ENCODE measurements at places on chromosomes 4 and X.

DNA sequence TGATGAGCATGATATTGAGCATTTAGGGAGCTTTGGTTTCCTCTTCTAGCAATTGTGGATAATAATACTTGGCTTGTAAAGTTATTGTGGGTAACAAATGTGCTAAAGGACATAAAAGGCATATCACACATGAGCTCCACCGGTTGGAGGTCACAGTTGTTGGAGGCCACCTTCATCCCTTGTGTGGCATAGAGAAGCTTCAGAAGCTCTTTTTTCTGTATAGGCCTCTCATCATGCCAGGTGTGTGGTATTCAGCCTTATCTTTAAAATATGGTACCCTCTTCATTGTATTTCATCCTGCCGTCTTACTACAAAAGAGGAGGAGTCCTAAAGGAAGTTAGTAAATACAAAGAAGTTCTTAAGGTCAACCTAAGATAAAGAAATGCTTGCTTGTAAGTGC lies 66.4 kb downstream of the HMGB2 start:
- DNase-seq = no peak

DNA sequence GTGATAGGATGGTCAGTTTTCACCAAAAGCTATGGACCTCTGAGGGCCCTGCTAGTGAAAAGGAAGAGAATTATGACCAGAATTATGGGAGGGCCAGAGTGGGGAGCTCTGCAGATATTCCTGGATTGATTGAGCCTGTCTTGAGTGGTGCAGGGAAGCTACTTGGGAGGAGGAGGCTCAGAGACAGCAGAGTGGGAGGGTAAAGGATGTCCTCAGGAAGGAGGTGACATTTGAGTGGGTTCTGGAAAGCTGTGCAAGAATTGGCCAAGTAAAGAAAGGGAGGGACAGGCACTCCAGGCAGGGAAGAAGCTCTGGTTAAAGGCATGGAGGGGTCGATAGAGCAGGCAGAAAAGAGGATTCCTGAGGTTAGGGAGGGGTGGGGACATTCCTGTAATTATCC lies 24.1 kb downstream of the RNF4 start:
- DNase-seq = no peak

- DNase-seq = no peak
Observed at GRCh38 chr4:69470561-69470960, 25.1 kb downstream of the UGT2B4 start.

DNA sequence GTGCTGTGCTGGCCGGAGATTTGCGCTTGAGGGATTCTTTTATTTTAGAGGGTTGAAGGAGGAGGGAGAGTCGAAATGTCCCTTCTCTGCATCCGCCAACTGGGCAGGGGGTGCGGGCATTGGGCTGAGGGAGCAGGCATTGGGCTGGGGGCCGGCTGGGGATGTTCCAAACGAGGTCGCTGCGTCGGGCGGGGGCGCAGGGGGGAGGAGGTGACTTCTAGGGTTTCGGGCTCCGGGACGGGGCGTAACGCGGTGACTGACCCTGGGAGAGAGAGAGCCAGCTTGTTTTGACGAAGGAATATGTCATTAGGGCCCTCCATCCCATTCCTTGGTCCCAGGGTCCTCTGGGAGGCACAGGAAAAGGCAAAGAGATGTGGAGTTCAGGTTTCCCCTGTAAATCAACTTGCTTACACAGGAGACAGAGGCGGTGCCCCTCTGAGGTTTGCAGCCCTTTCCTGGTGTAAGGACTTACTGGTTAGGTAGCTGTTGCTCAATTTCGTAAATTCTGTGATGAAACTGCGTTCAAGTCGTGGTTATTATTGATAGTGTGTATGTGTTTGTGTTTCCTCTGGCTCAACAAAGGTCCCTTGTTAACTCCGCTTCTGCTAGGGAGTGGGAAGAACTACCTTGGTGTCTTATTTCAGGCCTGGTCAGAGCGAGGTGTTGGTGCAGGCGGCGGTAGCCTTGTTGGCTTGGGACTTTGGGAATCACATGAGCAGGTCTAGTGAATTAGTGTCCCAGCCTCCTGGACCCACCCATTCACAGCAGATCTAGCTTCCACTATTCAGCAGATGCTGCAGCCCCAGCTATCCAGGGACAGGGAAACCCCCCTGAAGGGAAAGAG lies 716 bp downstream of the FHIP1A start:
- DNase-seq = no peak

DNA sequence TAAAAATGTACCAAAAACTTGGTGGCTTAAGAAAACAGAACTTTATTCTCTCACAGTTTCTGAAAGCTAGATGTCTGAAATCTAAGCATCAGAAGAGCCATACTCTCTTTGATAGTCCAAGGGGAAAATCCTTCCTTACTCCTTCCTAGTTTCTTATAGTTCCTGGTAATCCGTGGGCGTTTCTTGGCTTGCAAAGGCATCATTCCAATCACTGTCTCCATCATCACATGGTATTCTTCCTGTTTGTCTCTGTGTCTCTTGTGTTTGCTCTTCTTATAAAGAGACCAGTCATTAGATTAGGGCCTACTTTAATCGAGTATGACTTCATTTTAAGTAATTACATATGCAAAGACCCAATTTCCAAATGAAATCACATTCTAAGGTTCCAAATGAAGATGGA lies 118.9 kb upstream of the FSTL5 start:
- DNase-seq = no peak

DNA sequence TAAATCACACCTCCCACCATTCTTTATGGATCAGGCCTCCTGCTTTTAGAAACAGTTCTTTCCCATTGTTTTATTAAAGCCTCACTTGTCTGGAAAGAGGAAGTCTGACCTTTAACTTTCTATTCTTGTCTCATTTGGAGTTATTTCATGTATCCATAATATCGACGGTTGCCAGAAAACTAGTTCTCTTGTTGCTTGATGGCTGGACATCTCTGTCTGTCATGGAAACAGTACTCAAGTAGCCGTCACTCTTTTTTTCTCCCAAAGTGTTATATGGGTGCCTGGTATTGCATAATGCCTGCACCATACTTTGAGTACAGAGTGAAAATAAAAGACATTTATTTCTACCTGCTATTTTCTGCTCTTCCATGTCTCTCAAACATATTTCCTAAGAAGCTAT lies 61.4 kb downstream of the PHEX start:
- no peak for DNase-seq

DNA sequence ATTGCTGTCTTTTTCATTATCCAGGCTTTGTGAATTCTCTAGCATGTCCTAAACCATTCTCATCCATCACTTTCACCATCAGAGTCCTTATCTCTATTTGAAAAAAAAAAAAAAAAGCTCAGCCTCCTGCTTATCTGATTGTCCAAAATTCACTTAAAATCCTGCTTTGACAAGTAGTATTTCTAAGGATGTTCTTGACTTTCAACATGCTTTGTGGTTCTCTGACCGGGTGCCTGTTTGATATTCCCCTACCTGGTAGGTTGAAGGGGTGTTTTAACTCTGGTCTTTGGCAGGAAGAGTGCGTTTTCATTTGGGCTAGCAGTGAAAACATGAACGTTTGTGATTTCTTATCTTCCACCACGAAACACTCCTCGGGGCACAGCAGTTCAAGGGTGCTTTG lies 17.3 kb upstream of the BBS12 start:
- DNase-seq = no peak

- no peak for DNase-seq
Observed at GRCh38 chr4:76539979-76540378, 105.0 kb downstream of the SHROOM3 start.

DNA sequence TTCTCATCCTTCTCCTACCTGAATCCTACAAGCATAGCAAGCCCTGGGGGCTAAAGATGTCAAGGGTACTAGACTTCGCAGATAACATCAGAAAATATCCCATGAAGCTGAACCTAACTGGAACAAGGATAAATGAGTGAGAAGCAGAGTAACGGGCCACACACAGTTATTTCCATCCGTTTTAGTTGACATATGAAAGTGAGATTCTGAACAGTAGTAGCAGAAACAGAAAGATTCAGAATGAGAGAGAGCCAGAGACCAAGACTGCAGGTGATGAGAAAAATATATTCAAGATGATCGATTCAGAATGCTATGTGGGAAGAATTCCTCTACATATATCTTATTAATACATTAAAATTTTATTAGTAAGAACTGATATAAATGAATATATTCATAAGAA lies 165.1 kb downstream of the TSPAN5 start:
- no peak for DNase-seq

- DNase-seq = peak; percentile 14
Observed at GRCh38 chrX:130539721-130540321, 138.0 kb downstream of the RBMX2 start.

- peak; percentile 76 for DNase-seq
Observed at GRCh38 chr4:76198411-76199237, 15.0 kb downstream of the SCARB2 start.

DNA sequence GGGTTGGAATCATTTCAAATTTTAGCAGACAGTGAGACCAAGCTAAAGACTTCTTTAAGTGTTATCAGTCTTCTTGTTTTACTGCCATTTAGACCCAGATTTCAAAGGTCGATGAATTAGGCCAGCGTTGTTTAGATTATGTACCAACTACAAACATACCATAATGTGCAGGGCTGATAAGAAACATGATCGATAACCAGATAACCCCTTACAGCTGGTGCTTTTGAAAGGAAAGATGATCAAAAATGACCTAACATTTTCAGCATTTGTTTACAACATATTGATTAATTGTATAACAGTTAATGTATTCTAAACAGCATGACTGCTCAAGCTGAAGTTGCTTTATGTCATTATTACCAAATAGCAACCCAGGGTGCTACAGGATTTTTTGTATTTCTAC lies 400.4 kb upstream of the FAM241A start:
- no peak for DNase-seq

GRCh38 chr4:94369046-94369445 lies 26.4 kb upstream of the HPGDS start:
- no peak for DNase-seq

GRCh38 chr4:96352051-96352517 lies 512.2 kb downstream of the PDHA2 start:
- DNase-seq = peak; percentile 4

GRCh38 chr4:85637778-85638177 lies 162.8 kb downstream of the ARHGAP24 start:
- no peak for DNase-seq

GRCh38 chr4:26731351-26732035 lies 129.1 kb upstream of the STIM2 start:
- DNase-seq = no peak

GRCh38 chr4:2570551-2571222 lies 34.2 kb downstream of the FAM193A start:
- no peak for DNase-seq

GRCh38 chr4:7529368-7530080 lies 94.8 kb upstream of the PSAPL1 start:
- DNase-seq = no peak

DNA sequence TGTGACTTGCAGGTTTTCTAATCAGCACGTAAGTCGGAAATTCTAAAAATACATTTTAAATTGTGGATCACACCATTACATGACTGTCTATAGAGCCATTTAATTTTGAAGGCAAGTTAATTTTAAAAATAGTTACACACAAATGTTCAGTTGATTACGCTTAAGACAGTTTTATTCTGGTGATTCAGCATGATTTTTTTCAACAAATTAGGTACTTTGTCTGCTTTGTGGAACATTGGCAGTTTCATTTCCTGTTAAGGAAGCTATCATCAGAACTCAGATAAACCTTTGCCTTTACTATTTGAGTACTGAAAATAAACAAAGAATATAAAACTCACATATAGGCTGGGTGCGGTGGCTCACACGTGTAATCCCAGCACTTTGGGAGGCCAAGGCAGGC lies 19.5 kb downstream of the SAT1 start:
- no peak for DNase-seq

DNA sequence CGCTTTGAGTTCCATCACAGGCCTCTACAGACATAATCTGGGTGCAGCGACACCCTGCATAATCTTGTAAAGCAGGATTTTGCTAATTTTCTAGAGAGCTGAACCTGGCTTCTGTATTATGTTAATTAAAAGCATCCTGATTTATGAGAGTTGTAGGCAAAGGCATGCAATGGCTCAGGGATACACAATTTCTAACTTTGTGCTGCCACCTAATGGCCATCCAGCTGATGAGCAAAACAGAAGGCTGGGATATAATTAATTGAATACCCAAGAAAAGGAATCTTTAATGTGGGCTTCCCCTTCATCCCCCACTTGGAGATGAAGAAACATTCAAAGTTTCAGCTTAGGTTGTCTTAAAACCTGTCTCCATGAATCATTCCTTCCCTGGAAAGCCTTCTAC lies 78.1 kb downstream of the BMP15 start:
- DNase-seq = peak; percentile 27

- DNase-seq = no peak
Observed at GRCh38 chrX:14963447-14964236, 90.4 kb downstream of the MOSPD2 start.

GRCh38 chr4:143406523-143406922 lies 69.8 kb downstream of the GAB1 start:
- DNase-seq = no peak

GRCh38 chrX:154396973-154397887 lies 947 bp upstream of the RPL10 start:
- DNase-seq = no peak

DNA sequence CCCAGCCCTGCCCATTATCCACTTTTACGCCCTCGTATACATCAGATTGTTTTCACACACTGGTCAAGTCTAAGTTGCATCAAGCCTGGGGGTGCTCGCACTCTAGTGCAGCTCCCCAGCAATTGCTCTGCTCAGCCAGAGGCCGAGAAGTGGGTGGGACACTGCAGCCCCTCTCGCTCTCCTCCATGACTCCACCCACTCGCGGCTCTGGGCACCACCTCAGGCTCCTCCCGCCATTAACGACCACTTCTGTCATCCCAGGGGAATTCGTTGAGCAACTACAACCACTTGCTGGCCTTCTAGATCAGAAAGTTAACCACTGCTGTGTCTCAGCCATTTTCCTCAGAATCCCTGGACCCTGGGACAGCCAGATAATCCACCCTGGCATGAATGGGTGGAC lies 53.6 kb downstream of the ETNPPL start:
- DNase-seq = no peak

GRCh38 chrX:134373736-134374135 lies 86.2 kb upstream of the HPRT1 start:
- no peak for DNase-seq

DNA sequence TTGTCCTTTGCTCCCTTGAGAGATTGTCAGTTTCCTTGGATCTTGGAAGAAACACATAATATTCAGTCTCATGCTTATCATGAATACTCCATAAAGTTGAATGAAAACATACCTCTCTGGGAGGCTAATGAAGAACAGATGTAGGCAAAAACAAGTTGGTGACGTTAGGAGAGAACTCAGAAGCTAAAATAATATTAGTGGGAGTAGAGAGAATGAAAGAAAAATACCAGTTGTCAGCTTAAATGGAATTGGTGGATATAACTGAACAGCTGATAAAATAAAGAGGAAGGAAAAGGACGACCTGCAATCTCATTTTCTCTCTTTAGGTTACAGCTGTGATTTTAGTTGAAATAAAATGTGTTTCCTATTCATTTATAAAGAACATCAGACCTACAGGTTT lies 124.8 kb downstream of the SNCA start:
- no peak for DNase-seq

- DNase-seq = no peak
Observed at GRCh38 chr4:1655081-1655480, 29.0 kb downstream of the FAM53A start.

- no peak for DNase-seq
Observed at GRCh38 chr4:26964994-26965393, 104.4 kb downstream of the STIM2 start.

- DNase-seq = no peak
Observed at GRCh38 chr4:161419822-161420221, 744.0 kb downstream of the FSTL5 start.
